Jurkat, Clone E6-1 (cell line): ENCODE measurements at places on chromosomes 13 and 19.
A peak's percentile ranks its signal among the peaks of the same experiment; 100 is the strongest.

DNA sequence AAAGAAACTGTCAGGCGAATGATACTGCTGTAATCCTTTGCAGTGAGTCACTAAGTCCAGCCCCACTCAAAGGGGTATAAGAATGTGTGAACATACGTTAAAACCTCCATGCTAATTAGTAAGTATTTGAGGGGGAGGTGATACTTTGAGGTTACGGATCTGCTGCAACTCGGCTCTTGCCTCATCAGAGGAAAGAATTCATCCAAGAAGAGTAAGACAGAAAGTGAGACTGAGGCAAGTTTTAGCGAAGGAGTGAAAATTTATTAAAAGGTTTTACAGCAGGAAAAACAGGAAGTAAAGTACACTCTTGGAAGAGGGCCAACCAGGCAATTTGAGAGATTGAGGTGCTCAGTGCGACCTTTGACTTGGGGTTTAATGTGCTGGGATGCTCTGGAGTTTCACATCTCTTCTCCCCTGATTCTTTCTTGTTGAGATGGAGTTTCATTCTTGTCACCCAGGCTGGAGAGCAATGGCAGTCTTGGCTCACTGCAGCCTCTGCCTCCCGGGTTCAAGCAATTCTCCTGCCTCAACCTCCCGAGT is 9.8 kb downstream of the CLEC4M start:
- DNase-seq = peak; percentile 38

DNA sequence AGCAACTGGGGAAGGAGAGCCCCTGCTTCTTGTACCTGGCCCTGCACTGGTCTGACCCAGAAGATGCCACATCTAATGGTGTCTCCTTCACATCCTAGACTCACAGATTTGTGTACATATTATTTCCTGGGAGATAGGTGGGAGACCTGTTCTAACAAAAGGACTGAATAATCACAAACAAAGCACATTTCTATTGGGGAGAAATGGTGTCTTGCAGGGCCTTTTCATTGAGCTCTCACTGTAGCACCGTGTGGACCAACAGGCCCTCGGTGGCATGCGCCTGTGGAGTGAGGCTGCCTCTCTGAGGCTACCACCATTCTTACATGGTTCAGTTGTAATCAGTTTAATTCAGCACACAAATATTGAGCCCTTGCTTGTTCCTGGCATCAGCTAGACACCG is 989 bp upstream of the SACS start:
- DNase-seq = no peak

- DNase-seq = no peak
Observed at GRCh38 chr19:18261474-18261873, 12.8 kb downstream of the IQCN start.

DNA sequence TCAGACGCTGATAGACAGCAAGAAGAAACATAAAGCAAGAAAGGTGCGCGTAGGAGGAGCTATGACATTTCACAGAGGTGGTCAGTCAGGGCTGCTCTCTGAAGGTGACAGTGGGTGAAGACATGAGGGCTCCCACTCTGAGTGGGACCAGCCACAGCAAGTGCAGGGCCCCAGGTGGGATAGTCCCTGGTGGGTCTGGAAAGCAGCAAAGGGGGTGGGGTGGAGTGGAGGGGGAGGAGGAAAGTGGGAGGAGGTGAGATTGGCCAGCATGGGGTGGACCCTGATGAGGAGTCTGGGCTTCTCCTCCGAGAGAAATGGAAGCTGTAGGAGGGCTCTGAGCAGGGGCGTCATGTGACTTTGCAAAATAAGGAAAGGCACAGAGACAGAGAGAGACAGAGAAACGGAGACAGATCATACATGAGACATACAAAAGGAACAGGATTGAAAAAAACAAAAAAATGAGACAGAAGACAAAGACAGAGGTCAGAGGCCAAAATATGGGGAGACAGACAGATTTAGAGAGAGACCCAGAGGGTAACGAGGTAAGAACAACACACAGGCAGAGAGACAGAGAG is 2.7 kb downstream of the MAP4K1 start:
- no peak for DNase-seq

GRCh38 chr13:22039961-22040360 is 369.1 kb downstream of the FGF9 start:
- no peak for DNase-seq

DNA sequence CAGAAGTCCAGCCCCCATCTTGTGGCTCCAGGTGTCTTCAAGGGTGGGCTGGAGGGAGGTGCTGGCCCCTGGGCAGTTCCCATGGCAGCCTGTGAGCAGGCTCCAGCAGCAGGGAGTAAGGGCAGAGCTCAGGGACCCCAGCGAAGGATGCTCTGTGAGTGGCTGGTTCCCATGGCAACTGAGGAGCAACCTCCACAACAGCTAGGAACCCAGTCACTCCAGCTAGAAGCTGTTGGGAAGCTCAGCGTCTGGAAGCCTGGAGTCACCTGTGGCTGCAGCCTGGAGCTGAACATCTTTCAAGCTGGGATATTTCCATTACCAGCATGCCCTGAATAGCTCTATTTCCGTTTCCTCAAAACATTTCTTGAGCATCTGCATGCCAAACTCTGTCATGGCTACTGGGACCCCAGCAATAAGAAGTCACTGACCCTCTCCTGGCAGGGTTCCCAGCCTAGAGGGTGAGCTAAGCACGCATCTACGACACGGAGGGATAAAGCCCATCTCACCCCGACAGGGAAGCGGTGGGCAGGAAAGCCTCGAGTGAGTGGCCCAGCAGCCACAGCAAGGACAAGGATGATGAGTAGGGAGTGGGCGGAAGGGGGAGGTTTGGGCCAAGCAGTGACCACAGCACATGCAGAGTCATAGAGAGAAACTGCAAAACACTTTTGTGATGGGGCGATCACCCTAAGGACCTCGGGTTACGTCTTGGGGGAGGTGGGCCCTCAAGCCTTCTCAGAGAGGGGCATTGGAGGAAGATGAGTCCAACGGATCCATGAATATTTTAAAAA is 52.6 kb downstream of the ALOX5AP start:
- DNase-seq = no peak

DNA sequence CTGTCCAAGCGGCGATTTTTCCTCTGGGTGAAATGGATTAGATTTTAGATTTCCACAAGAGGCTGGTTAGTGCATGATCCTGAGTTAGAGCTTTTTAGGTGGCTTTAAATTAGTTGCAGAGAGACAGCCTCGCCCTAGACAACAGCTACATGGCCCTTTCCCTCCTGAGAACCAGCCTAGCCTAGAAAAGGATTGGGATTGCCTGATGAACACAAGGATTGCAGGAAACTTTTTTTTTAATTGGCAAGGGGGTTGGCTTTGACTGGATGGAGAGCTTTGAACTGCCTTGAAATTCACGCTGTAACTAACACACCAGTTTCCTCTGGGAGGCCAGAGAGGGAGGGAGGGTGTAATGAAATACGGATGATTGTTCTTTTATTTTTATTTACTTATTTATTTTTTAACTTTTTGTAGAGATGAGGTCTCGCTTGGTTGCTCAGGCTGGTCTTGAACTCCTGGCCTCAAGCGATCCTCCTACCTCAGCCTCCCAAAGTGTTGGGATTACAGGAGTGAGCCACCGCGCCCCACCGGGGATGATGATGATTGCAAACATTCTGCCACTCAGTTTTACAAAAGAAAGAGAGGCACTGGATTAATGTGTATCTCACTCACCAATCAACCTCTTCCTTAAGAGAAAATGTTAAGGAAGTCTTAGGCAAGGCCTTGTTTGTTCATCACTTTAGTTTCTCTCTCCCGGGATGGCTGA is 1.9 kb downstream of the LDLR start:
- no peak for DNase-seq

- DNase-seq = no peak
Observed at GRCh38 chr13:101979825-101980224, 422.0 kb downstream of the FGF14 start.

- DNase-seq = no peak
Observed at GRCh38 chr13:107076801-107077200, 508.9 kb upstream of the ARGLU1 start.

DNA sequence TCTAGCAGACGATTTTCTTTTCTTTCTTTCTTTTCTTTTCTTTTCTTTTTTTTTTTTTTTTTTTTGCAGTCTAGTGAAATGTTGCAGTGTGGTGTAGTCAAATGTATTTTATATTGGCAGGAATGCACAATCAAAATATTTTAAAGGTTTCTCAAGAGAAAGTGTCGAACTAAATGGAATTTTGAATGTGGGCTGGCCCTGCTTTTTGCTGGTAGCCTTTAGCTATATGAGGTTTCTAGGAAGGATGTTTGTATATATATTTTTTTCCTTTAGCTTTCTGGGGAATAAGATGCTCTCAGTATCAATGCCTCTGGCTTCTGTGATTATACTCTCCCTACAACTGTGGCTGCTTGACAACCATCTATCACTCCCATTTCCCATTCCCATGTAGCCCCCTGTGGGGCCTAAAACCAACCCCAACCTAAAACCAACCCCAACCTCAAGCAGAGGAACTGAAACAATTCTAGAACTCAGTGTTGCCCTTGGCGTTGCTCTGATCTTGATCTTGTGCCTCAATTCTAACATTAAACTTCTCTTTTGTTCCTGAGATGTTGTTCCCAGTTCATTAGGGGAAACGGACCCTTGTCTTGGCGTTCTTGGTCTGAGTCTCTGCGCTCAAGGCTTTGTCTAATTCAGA is 27.1 kb downstream of the CYSLTR2 start:
- DNase-seq = no peak

DNA sequence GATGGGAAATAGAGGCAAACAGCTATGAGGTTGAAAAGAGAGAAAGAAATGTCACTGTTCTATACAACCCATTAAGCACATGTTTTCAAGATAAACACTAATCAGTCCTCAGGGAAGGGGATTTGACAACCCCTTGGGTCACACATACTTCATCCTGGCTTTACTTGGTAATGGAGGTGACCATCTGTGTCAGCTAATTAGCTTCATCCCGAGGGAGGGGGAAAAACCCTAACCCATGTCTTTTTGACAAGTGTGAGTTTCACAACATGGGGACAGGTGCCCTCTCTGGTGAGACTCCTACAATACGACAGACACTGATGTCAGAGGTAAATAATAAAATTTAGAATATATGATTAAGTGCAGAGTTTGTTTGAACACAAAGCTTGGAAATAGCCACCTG is 43.1 kb downstream of the ZNF611 start:
- no peak for DNase-seq

DNA sequence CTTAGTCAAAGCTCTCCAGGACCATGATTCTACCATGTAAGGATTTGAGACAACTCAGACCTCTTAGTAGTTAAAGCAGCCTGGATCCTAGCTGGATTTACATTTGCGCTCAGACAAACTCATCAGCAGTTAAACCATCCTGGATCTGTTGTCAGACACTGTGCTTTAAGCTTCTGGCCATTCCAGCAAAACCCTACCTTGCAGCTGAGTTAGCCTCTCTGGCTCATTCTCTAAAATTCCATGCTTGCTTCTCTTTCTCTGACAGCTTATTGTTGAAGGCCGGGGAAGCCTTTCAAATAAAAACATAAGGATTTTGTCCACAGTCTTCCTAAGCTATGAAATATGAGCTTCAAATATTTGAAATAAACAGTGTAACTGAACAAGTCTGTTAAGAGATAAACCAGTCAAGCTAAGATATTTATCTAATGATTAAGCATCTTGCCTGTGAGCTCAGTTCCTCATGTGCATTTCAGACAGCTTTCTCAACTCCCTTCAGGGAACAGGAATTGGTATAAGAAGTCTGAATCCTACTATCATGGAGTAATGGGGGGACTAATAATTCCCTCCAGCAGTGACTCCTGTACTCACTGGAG is 89.3 kb downstream of the SLAIN1 start:
- no peak for DNase-seq

DNA sequence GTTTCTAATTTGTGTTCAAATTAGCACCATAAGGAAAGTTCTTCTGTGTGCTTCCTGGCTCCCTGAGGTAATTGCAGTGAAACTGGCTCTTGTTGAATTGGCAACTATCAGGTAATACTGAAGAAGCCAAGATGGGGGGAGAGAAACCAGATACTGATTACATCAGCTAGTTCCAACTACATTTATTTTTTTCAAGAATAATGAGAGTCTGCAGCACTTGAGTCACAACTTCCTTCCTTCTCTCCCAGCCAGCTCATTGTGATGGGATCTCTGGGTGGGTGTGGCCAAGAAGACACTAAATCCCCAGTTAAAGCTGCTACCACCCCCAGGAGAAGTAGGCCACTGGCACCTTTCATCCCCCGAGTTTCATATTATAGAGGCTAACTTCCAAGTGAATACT is 100.7 kb upstream of the RXFP2 start:
- no peak for DNase-seq

GRCh38 chr19:49555600-49556411 is 24.6 kb downstream of the NOSIP start:
- DNase-seq = peak; percentile 60

DNA sequence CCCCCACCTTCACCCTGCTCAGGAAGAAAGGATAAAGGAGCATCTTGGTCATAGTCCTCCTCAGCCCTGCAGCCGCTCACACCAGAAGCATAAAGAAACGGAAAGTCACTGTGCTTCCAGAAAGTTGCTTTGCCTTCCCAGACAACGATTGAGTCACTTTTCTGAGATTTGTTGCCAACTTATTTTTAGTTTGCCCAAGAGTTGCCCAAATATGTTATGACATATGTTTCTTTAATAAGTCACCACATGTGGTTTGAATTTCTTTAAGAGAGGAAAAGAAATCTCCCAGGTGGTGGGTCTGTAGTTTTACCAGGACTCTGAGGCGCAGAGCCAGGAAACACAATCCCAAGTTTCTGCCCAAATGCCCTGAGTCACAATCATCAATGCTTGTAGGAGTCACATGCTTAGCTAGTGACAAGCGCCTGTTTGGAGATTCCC is 63.4 kb upstream of the LRCH1 start:
- DNase-seq = no peak

DNA sequence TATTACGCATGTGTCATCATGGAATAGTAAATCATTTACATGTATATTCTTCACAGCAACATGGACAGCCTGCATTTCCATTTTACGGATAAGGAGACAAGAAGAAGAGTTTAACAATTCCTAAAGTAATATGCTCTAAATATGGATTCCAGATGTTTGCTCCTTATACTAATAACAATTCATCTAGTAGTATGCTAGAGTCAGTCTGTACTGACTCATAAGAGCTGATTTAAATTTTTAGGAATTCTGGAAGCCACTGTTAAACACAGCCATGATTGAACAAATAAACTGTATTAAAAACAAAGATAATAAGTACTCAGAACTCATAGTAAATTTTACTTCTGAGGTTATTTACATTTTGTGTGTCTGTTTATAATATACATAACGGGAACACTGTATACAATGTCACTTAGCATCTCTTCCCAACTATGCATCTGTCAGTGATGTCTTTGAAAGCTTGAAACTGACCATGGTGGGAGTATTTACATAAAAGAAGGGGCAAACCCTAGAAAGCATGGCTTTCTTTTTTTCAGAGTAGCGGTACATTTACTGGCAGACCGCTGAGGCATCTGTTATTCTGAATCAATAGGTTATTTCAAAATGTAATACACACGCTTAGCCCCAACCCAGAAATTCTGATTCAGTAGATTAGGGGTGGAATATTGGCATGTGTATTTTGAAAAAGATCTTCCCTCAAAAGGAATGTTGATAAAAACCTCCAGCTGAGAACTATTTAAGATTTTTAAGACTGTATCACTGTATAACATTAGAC is 12.9 kb downstream of the ZC3H13 start:
- DNase-seq = no peak

- DNase-seq = no peak
Observed at GRCh38 chr13:30734439-30734838, 904 bp upstream of the ALOX5AP start.

- no peak for DNase-seq
Observed at GRCh38 chr13:45799451-45799850, 52.1 kb downstream of the SIAH3 start.

- DNase-seq = no peak
Observed at GRCh38 chr13:79740991-79741390, 260.0 kb downstream of the NDFIP2 start.

GRCh38 chr13:38228322-38228721 is 121.3 kb upstream of the UFM1 start:
- no peak for DNase-seq
